ENCODE measurements at places on chromosomes 4 and X.
A peak's percentile ranks its signal among the peaks of the same experiment; 100 is the strongest.

DNA sequence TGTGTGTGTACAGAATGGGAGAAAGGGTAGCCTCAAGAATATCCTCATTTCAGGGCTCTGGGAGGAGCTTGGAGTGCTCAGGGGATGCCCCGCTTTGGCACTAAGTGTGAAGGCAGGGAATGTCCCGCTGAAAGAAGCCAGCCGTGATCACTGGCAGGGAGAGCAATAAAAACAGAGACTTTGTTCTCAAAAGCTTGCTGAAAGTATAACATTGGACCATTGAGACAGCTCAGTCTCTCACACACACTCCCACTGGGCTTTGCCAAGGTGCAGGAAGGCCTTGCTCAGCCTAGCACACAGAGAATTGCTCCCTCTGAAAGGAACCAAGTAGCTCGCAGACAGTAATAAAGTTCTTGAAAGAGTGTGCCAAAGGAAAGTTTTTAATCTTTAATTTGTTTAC lies 143.8 kb upstream of the SLITRK2 start:
- DNase-seq = no peak

- no peak for DNase-seq
These were observed 2.7 kb downstream of the SLC34A2 start for GRCh38 chr4:25658357-25658771.

DNA sequence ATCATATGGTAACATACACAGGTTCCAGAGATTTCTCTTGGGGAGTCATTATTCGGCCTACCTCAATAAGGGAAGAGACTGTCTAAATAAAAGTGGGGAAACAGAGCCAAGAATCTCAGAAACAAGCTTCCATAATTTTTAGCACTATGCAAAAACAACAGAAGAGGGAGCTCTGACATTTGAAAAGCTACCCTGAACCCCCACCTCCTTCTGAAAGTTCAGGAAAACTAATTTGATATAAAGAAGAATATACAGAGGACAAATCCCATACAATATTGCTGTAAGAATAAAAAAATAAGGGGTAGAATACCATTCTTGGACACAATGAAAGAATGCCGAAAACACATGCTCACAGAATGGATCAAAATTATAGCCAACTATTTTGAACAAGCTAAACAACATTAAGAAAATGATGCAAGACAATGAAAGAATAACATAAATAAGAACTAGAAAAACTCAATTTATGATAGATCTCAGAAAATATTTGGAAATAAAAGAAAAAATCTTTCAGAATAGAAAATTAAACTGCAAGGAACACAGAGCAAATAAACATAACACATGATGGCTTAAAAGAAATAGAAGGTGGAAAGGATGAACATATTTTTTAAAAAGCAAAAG lies 14.4 kb upstream of the ZNF41 start:
- peak; percentile 47 for DNase-seq

- DNase-seq = peak; percentile 35
These were observed 28.7 kb downstream of the APLN start for GRCh38 chrX:129626026-129626425.

DNA sequence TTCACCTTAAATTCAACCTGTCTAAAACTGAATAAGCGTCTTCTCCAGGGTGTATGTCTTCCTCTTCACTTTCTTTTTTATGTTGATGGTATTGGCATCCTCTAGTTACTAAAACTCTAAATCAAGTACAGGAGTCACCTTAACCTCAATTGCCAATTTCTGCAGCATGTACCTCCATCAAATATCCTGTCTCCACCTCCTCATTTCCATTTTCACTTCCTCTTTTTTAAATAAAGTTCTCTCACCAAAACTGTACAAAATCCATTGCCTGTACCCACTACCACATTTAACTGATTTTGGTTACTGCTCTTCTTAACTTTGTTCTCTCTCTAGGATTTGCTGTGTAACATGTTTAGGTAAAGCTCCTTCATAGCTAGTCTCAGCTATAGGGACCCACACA lies 9.2 kb upstream of the NPFFR2 start:
- no peak for DNase-seq

- DNase-seq = no peak
These were observed 1.5 kb upstream of the NKX6-1 start for GRCh38 chr4:84500386-84501201.

DNA sequence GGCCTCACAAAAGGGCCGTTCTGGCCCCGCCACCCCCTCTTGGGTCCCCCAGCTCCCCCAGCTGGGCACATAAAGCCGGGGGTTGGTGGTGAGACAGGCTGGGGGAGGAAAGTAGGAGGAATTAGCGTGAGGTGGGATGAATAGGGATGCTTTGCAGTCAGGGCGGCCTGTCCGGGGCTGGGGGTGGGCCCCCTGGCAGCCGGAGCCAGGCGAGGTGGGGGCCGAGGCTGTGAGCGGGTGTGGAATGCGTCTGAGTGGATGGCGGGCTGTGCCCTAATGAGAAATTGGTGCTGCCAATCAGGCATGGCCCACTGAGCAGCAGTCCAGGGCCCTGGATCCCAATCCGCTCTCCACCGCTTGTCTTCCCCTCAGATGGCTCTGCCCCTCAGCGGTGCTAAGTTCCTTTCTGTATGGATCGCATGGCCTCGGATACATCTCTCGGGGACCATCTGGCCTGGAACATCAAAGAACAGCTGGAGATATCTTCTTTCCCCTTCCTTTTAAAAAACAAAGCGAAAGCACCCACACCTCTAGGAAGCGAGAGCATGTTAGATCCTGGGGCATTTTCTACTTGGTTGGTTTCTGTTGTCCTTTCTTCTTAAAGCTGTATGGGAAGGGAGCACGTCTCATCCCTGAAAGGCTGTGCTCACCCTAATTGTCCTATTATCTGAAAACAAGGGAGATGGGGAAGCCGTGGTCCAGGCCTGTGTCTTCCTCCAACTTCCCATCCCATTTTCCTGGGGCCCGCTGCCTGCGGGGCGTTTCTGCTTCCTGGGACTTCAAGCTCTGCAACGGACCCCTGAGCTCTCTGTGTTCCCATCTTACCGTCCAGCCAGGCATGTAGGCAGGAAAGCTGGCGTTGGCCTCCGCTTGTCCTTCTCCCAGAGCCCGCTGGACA lies 106.9 kb downstream of the SORCS2 start:
- DNase-seq = no peak

GRCh38 chr4:122959441-122959840 lies 37.0 kb upstream of the NUDT6 start:
- no peak for DNase-seq

DNA sequence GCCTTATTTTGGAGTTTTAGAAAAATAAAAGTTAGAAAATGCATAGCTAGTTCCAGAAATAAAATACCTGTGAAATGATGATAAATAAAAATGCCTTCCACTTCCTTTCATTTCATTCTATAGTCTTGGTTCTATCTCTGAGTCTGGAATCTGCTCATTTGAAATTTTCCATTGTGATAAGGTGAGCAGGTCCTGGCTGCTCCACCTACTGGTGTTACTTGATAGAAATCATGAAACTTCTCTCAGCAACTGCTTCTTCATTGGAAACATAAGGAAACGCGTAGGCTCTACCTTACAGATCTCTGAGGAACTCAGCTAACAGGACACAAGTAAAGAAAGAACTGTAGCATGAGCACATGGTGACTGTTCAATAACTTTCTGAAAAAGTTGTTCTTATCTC lies 141.8 kb downstream of the DCHS2 start:
- peak; percentile 6 for DNase-seq

DNA sequence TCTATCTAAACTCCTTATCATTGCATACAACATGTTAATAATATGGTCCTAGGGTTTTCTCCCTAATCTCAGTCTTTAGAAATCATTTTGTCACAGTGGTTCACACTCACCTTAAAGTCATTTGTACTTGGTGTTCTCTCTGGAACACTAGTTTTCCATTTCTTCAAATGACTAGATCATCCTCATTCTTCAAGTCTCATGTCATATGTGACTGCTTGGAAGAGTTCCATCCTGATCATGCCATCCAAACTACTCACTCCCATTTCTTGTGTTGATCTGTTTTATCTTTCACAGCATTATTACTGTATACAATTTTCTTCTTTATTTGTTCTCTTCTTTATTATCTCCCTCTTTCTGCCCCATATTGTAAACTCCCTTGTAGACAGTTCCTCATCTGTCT lies 66.5 kb downstream of the HTR2C start:
- peak; percentile 15 for DNase-seq

- peak; percentile 65 for DNase-seq
These were observed 568 bp downstream of the HTT start for GRCh38 chr4:3074846-3075651.

GRCh38 chr4:95742872-95743271 lies 97.0 kb upstream of the PDHA2 start:
- DNase-seq = no peak

DNA sequence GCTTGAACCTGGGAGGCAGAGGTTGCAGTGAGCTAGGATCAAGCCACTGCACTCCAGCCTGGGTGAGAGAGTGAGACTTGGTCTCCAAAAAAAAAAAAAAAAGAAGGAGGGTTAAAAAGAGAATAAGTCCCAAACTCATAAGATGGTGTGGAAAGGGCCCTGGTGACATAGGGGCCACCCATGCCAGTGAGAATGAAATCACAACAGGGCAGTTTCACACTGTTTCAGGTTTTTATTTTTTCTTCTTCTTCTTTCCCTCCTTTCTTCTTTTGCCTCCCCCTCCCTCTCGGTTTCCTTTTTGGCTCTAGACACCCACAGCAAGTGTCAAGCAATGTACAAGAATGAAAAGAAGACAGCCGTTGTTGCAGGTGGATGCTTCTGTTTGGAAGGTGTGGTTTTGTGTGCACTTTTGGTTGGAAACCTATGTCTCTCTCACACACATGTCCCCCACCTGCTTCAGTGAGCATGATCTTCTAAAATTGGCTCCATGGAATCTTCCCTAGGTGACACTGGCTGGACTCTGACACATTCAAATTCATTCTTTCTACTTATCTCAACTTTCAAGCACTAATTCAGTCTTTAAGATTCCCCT lies 14.4 kb upstream of the TLR8 start:
- DNase-seq = no peak

DNA sequence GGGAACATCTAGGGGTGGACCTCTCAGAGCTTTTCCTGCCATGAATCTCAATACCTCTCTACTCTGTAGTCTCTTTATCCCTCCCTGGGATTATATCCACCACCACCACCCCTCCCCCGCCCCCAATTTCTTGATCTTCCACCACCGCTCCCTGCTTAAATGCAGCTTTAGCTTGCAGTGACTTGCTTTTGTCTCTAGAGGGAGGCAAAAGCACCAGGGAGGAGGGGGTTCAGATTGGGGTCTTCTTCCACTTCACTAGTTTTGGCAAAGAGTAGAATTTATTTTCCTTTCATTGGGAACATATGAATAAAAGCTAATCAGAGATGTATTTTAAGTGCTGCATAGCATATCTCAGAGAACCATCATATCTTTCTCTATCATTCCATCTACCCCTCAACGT lies 5.5 kb downstream of the ARHGAP36 start:
- no peak for DNase-seq

GRCh38 chrX:154097003-154097588 lies 421 bp downstream of the MECP2 start:
- DNase-seq = peak; percentile 78

- DNase-seq = no peak
These were observed 680.6 kb downstream of the TECRL start for GRCh38 chr4:63728480-63729177.

GRCh38 chr4:8533274-8533865 lies 46.8 kb upstream of the GPR78 start:
- no peak for DNase-seq

DNA sequence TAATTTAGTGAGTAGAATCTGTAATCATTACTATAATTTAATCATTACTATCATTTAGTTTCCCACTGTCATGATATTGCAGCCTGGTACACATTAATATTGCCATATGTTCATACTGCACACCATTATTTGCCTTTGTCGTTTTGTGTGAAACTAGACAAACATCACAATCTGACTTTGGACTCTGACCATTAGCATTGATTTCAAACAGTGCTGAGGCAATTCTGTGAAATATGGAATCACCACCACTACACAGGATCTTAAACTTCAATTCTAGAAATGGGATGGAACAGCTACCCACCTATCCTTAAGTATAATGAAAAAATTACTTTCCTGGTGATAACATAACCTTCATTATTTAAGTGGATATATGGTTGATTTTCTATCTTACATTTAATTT lies 98.3 kb downstream of the SORBS2 start:
- no peak for DNase-seq

DNA sequence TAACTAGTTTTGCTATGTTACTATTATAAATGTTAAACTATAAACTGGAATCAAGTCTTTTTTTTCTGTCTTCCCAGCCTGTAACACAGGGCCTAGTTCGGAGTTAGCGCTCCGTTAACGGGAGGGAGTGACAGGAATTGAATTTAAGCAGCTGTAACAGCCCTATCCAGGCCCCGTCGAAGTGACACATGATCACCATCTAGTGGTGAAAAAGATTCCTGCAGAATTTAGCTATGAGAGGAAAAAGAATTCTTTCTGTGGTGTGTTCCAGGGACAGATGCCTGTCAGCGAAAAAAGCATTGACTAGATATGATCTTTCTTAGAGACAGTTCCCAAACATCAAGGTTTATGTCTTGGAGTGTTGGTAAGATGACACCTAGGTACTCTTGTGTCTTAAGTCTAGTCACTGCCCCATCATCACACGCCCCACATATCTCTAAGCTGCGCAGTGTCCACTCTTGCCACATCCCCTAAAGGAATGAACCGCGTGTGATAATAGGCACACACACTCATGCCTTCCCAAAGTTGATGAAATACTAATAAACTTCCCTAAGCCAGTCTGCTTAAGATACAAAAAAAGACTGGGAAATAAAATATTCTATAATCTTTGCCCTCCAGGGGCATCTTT lies 2.1 kb downstream of the GAB3 start:
- peak; percentile 56 for DNase-seq

DNA sequence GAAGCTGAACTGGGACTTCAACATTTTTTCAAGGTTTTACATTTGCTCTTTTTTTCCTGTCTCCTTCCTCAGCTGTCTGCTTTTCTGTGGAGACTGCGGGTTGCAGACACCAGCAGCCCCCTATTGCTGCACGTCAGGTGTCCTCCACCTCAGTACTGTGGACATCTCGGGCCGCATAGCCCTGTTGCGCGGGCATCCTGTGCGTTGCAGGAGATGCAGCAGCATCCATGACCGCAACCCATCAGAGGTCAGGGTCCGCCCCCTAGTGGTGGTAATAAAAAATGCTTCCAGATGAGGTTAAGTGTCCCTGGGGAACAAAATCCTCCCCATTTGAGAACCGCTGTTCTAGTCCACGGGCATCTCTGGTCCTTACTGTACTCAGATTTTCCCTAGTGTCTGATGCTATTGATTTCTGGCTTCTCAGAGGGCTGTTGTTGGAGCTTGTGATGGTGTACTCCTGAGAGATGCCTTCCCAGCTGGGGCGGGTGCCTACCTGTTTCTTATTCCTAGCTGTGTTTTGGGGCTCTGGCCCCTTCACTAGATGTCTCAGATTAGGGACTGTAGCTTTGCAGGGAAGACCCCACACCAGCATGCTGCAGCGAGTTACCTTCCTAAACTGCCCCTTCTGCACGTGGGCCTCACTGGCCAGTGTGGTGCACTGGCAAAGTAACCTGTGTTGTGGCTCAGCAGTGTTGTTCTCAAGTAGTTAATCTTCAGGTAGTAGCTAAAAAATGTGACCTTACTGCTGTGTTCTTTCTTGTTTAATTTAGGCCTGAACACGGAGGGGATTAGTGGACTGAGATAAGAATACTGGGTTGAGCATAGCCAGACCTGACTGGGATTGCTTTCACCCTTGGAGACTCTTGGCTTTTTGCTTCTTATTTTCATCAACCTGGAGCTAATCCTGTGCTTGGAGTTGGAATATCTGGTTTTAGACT lies 28.2 kb downstream of the NSD2 start:
- peak; percentile 81 for DNase-seq

All from fibroblast of skin of scalp (primary cell).